Ureter (tissue), 1 donor: ENCODE measurements at places on chromosomes 12 and 14. TPM values are rescaled to one million over a fixed set of nuclear protein-coding genes. Genes with fewer than 3 reads are reported as not detected.

Gene SLC35E3
- 13.4 TPM for total RNA-seq

Gene FOXM1
- total RNA-seq, result 1.3 TPM

Gene GPR137C
- total RNA-seq, result 2.2 TPM

Gene MYH7
- 2.1 TPM for total RNA-seq

Gene C2CD5
- total RNA-seq, result 53.5 TPM

Gene METTL25
- 17.5 TPM for total RNA-seq

Gene MYF6
- not detected for total RNA-seq

Gene NANOG
- total RNA-seq, result 2.5 TPM

Gene TPPP2
- total RNA-seq, result 0.62 TPM

Gene OTUB2
- 1.6 TPM for total RNA-seq

Gene OTX2
- not detected for total RNA-seq

Gene OTOGL
- total RNA-seq, result 0.57 TPM

Gene CCDC38
- total RNA-seq, result not detected

Gene LTB4R
- total RNA-seq, result 9.6 TPM

Gene KTN1
- 226 TPM for total RNA-seq

Gene SDSL
- total RNA-seq, result 17.4 TPM

Gene ABCC9
- total RNA-seq, result 22.1 TPM

Gene DACT1
- total RNA-seq, result 13.5 TPM

Gene CD27
- 2.6 TPM for total RNA-seq

Gene RTL1
- total RNA-seq, result not detected

Gene SOCS2
- total RNA-seq, result 39.5 TPM

Gene TAS2R7
- total RNA-seq, result not detected

Gene AICDA
- not detected for total RNA-seq

Gene CYP46A1
- total RNA-seq, result 2.2 TPM

Gene CMTM5
- 1.1 TPM for total RNA-seq

Gene GRIN2B
- 0.03 TPM for total RNA-seq

Gene SLC6A12
- total RNA-seq, result 1.2 TPM

Gene FRS2
- 38.2 TPM for total RNA-seq

Gene WASHC4
- total RNA-seq, result 54.4 TPM

Gene SLC6A13
- total RNA-seq, result not detected

Gene FAM181A
- not detected for total RNA-seq

Gene CCND2
- total RNA-seq, result 108 TPM

Gene GNB3
- total RNA-seq, result 4.5 TPM

Gene TESPA1
- 1.3 TPM for total RNA-seq

Gene CKAP4
- total RNA-seq, result 39.7 TPM

Gene FAM222A
- total RNA-seq, result 0.73 TPM

Gene ESRRB
- total RNA-seq, result 0.16 TPM
